ENCODE measurements at places on chromosomes 2 and 18.
A peak's percentile ranks its signal among the peaks of the same experiment; 100 is the strongest.

- no peak for DNase-seq
Observed at GRCh38 chr2:226124548-226125011, 675.0 kb downstream of the IRS1 start.

GRCh38 chr18:45920367-45920766 lies 46.8 kb downstream of the EPG5 start:
- DNase-seq: peak; percentile 15

DNA sequence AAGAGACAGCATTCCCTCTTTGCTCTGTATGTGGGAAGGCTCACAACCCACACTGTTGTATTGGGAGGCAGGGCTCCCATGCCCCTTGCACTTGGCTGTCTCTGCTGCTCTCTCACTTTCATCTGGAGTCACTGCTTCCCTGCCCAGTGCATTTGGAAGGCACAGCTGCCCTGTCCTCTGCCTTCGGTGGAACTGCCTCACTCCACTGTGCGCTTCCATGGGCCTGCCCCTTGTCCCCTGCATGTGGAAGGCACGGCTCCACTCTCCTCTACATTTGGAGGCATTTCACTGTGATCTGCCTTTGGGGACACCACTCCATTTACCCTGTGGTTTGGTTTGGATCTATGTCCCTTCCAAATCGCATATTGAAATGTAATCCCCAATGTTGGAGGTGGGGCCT lies 9.1 kb upstream of the PROM2 start:
- DNase-seq: no peak

DNA sequence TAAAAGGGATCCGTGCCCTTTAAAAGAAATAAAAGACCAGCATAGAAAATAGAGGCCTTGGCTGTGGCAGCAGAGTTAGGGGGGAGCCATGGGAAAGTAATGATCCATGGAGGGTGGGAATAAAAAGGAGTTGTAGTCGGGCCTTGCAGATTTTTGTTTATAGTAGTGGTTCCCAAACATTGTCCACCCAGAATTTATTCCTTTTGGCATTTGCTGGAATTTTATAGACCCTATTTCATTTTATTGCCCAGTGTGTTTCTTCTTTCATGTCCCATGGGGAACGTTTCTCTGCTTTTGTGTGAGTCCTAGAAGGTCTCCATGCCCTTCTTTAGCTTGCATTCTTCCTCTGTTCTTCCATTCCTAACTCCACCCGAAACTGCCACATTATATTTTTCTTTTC lies 222.2 kb downstream of the LTBP1 start:
- no peak for DNase-seq

GRCh38 chr2:101295895-101296294 lies 12.6 kb downstream of the RNF149 start:
- DNase-seq: peak; percentile 34

DNA sequence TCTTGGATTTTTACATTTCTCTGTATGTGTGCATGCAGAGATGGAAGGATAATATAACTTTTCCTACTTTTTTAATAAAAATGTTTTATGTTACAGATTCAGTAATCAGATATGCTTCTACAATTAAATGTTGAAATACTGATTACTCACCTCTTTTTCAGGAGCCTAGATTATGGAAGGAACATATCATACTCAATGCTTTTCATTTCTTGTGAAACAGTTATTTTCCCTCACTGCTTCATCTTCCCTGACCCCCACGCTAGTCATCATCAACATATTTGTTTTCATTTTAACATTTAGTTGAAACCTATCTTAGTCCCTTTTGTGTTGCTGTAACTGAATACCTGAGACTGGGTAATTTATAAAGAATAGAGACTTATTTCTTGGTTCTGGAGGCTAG lies 190.7 kb downstream of the WDR7 start:
- DNase-seq: no peak

- DNase-seq: no peak
Observed at GRCh38 chr2:77458216-77458615, 64.0 kb downstream of the LRRTM4 start.

- DNase-seq: no peak
Observed at GRCh38 chr18:67117804-67118203, 398.7 kb downstream of the DSEL start.

- no peak for DNase-seq
Observed at GRCh38 chr2:73862987-73863386, 29.8 kb upstream of the ACTG2 start.

DNA sequence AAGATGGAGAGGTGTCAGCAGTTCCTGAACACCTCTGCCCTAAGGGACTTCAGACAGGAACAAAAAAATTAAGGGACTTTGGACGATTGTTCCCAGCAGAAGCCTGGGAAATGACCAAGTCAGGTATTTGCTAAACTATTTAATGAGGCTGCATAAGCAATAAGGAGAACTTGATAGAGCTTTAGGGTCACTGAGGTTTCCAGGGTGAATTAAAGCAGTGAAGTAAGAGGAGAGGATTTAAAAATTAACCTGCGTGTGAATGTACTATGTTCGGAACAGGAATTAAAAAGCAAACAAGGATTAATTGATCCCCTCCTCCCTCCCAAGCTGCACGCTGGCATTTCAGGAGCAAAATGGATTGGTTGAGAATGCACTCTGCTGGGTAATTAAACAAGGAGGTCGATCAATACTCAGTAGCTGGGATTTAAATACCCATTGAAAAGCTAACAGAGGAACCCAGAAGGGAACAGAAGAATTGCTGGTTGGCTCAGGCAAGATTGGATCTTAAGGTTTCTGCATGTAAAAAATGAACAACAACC lies 157.2 kb downstream of the RNF152 start:
- DNase-seq: no peak

DNA sequence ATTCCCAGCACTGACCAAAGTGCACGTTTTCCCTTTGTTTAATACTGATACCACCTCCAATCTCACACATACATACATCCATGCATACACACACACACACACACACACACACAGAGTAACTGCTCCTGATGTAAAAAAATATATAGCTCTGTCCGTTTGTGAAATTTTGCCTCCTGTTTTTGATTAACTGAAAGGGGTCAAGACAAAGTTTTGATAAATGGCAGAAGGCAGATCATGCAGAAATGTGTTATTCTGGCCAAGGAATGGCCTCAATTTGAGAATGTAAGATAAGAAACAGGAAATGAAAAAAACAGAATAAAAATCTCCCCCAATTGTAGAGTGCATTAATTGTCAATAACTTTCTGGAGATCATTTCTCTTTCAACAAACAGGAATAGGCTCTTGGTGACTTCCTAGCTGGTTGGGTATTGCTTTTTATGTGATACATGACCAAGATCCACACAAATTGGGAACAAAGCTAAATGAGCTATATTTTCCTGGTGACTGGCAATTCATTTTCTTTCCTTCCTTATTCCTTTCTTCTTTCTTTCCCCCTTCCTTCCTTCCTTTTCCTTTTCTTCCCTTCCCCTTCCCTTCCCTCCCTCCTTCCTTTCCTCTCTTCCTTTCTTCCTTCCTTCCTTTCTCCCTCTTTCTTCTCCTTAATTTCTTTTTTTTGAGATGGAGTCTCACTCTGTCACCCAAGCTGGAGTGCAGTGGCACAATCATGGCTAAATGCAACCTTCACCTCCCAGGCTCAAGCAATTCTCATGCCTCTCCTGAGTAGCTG lies 88.9 kb upstream of the PMAIP1 start:
- no peak for DNase-seq

DNA sequence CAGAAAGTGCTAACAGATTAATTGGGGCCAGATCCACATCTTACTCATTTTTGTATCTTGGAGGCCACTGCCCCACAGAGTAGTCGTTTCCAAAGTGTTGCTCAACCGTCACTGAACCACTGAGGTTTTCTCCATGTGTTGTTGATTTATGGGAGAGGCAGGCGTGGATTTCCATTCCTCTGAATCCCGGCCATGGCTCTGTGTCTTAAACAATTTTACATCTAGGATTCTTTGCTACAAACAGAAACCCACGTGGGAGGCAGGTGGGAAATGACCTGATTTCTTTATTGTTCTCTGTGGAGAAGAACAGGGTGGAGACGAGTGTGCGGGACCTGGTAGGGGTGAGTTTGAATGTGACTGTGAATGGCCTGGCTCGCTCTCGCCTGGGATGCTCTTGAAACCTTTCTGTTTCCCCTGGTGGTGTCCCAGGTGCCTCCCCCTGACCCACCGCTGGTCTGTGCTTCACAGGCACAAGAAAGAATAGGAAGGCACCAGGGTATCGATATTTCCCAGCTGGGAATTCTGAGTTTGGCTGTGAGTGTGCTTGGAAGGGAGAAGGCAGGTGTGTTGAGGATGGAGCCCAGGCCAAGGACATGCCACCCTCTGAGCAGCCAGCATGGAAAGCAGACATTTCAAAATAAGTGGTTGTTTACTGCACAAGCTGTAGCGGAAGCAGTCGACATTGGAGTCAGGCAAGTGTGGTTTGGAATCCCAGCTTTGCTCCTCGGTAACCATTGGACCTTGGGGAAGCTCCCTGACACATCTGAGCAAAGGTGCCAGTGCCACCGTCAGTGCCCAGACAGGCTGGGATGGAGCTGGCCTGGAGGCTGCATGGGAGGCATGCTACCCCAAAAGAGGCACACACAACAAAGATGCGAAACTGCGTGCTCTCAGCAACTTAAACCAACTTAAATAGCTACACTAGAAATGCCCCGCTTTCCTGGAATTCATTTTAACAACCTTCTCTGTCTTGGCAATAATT lies 50.0 kb downstream of the LPIN1 start:
- peak; percentile 92 for DNase-seq

- DNase-seq: no peak
Observed at GRCh38 chr2:105113616-105114291, 75.9 kb downstream of the MRPS9 start.

- no peak for DNase-seq
Observed at GRCh38 chr2:219010162-219010756, 17.0 kb upstream of the CRYBA2 start.

DNA sequence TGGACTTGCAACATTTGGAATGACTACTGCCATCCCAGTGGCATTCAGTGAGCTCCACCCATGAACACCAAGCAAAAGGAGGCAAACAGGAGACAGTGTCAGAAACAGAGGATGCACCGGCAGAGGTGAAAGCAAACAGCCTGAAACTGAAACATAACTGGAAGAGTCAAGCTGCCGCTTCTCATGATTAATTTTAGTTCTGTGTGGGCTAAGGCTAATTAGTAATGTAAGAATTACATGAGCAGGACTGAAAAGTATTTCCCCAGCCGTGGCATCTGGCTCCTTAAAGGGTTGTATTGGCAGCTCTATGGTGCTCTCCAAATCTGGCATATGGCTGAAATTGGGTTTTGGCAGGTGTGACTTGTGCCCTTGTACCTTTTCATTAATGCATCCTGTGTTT lies 1108.1 kb downstream of the TSN start:
- no peak for DNase-seq

DNA sequence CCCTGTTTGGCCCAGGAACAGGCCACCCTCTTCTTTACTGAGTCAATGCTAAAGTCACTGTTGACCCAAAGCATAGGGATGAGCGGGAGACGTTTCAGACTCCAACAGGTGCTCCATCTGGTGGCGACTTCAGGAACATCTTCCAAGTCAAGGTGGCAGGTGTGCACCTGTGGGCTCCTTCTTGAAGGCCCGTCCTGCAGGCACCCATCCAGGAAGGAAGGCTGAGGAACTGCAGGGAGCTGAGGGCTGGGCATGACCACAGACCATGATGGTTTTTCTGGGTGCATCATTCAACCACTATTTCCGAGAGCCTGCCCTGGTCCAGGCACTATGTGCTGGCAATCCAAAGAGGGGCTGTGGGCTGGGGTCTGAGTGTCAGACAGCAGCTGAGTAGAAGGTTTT lies 142.8 kb downstream of the NDUFA10 start:
- DNase-seq: peak; percentile 29

All from GM03348 (cell line).